ENCODE measurements at places on chromosomes 4 and X.
A peak's percentile ranks its signal among the peaks of the same experiment; 100 is the strongest.

DNA sequence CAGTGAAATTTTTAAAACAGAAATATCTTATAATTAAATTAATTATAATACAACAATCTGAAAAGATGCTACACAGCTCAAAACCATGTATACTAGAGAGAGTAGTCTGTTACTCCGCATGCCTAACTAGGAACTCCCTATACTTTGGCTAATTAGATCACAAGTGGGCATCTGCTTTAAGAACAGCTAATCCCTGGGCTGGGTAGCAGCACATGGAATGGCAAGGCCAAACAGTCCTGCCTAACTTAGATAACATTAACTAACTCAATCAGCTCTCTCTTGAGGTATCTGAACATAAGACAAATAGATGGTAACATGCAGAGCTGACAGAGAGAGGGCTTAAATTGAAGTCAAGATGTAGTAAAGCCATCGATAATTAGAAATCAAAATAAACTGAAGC is 9.9 kb downstream of the CHIC2 start:
- DNase-seq = no peak

DNA sequence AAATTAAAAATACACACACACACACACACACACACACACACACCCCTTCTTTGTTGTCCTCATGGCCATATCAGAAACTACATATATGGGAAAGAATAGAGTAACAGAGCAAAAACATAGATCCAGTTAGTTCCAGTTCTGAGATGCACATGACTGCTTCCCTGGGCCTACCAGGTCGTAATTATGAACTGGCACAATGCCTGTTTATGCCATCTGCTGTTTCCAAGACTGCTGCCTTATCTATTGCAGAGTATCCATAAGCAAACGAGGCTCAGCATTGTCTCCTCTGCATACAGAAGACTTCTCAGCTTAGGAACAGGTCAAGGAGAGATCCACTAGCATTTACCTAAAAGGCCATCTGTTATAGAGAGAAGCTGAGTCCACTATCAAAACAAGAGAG is 789.0 kb downstream of the TECRL start:
- DNase-seq = no peak

- DNase-seq = peak; percentile 21
Observed at GRCh38 chrX:39149761-39150160, 348.5 kb downstream of the MID1IP1 start.

GRCh38 chr4:4704267-4704666 is 155.2 kb upstream of the MSX1 start:
- DNase-seq = no peak

DNA sequence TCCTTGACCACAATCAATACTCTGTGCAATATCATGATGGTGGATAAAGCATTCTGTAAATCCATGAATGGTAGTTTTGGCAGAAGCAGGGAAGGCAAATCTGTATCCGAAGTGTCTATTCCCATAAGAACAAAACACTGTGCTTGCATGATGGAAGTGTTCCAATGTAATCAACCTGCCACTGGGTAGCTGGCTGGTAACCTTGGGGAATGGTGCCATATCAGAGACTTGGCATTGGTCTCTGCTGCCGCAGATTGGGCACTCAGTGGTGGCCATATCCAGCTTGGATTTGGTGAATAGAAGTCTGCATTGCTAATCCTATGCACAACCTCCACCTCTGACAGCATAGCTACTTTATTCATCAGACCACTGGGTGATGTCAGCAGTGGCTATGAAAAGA is 114.3 kb upstream of the EMCN start:
- DNase-seq = no peak

GRCh38 chrX:155061760-155062159 is 9.2 kb downstream of the CMC4 start:
- no peak for DNase-seq

DNA sequence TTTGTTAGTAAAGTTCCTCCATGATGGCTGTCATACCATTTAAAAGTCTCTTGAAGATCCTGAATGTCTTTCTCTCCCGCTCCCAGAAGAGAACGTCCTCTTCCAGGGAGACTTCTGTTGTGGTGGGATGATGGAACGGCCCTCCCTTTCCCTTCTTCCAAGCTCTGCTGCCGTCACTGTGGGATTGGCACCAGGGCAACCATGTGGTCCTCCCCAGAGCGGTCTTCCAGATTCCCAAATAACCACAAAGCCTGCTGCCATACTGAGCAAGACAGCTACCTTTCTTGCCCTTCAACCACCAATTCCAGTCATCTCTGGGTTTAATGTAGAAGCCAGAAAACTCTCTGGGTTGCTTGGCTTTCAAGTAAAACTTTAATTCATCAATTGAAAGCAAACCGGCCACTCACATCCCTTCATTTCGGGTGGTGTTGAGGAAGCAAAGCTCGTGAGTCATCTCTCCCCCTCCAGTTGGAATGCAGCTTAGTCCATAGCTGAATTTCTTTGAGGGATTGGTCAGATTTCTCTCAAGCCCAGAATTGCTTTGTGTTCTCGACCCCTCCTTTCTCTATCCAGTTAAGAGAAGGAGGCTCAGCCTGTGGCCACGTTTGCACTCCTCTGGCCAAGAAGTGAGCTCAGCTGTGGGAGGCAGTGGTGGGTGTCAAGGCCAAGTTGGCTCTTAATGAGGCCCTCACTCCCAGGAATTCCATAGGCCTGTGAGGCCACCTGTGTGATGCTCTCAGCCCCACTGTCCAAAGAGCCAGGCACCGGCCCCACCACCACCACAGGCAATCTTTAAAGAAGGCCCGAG is 36.9 kb downstream of the FHDC1 start:
- no peak for DNase-seq

- DNase-seq = no peak
Observed at GRCh38 chrX:65674204-65674893, 6.9 kb downstream of the MSN start.

GRCh38 chrX:80316526-80316925 is 103.7 kb upstream of the TENT5D start:
- no peak for DNase-seq

DNA sequence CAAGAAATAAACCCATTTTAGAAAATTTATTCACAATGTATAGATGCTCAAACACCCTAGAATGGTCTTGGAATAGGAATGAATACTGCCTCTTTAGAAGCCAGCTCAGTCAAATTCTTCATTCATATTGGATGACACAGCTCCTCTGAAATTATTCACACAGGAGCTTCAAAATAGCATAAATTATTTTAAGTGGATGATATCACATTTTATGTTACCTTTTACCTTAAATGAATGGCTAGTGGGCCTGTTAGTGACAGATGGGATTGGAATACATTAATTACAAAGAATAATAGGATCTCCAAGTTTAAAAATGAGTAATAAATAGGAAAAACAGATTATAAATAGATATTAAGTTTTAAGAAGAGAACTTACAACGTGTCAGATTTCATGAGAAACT is 184.4 kb downstream of the GABRB1 start:
- DNase-seq = no peak

DNA sequence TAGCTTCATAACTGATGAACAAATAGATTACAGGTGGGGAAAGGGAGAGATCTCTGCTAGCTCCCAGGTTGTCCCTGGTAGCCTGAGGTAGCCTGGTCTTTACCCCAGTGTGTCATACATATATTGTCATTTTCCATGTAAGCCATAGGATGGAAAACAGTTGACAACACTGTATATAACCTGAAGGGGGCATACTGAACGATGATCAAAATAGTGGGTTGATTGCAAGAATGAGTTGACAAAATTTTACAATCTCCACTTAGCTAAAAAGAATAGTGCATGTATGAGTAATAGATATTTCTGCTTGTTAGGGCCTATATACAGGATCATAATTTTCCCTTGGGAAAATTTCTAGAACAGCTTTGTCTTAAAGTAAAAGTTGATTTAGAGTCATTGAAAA is 304.1 kb upstream of the HAND2 start:
- peak; percentile 5 for DNase-seq

DNA sequence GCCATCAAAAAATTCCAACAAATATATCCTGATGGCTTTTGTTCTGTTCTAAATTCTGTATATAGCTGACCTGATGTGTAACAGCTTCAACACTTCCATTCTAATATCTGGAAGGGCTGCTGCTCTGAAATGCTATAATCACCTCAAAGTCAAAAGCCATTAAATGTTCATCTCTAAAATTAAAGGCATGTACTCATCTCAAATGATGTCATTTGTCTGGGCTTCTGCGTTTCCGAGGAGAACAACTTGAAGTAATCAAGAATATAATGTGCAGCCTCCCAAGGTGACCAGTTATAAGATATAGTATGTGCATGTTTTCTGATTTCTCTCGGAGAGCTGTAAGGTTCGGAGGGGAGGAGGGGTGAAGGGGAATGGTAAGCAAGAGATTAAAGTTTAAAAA is 237.6 kb downstream of the SCFD2 start:
- DNase-seq = no peak

DNA sequence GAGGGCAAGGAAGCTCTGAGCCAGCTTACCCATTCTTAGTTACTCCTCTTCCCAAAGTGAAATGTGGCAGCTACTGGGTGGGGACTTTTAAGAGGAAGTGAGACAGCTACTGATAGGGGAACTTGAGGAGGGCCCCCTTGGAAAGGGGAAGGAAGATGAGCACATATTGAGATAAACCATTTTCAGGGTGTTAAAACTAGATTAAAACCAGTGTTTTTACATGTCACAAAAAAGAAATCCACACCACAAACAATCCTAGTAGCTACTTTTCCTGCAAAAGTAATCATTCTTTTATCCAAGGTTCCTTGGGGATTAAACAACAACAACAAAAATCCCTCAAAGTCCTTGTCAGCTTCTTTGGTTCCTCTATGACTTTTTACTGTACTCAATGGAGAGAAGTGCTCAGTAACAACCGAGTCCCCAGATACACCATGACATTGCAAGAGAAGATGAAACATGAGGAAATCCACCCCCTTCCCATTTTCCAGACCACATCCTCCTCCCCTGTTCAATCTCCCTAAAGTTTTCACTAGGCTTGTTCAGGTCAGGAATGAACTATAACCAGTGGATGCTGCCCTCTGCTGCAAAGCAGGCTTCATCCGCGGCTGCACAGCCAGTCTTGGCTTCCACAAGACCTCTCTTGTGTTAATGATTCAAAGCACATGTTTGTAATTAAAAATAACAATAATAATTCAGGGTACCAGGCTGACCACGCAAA is 113.5 kb upstream of the TMEM164 start:
- no peak for DNase-seq

GRCh38 chrX:1485033-1485432 is 32.3 kb upstream of the ASMTL start:
- DNase-seq = no peak

DNA sequence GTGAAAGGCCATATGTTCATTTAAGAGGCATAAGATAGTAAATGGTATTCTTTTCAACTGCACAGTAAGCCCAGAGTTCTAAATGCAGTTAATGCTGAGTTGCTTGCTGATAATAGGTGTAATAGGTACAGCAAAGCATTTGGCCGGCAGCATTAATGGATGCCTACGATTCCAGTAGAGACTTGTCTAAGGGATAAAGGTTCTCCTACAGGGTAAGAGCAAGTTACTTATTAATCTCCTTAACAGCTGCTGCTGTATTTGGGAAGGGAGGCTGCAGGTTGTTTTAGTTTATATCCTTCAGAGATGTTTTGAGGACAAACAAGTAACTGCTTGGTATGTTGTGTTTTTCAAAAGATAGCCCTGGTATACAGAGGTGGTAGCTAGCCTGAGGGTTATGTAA is 16.8 kb downstream of the TSPAN7 start:
- DNase-seq = no peak

GRCh38 chrX:87697409-87697808 is 179.8 kb downstream of the KLHL4 start:
- DNase-seq = no peak

DNA sequence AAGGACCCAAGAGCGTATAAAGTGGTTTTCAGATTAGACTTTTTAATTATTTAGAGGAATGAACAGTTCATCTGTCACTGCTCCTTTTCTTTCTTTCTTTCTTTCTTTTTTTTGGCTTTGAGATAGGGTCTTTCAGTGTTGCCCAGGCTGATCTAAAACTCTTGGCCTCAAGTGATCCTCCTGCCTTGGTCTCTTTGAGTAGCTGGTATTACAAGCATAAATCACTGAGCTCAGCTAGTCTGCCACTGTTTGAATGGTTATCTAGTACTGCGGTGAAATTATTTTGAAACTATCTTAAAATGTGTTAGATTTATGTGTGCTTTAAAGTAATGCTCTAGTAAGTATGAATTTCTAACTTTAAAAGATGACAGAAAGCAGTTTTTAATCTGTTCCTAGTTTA is 6.5 kb upstream of the FRYL start:
- no peak for DNase-seq

GRCh38 chr4:91961504-91961903 is 342.3 kb upstream of the GRID2 start:
- no peak for DNase-seq

DNA sequence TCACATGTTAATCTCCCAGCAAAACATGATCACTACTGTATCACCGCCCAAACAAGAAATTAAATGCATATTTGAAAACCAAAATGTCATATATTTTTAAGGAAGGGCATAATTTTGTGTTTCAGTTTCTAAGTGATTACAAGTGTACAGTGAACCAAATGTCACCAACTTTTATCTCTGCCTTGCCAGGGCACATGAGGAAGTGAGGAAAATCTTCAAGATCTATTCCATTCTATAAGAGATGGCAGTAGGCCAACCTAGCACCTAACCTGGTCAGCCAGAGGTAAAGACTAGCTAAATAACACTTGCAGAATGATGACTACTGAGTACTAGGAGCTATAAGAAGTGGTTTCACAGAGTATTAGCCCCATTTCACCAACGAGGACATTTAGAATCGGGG is 107.2 kb downstream of the ATP11C start:
- no peak for DNase-seq

DNA sequence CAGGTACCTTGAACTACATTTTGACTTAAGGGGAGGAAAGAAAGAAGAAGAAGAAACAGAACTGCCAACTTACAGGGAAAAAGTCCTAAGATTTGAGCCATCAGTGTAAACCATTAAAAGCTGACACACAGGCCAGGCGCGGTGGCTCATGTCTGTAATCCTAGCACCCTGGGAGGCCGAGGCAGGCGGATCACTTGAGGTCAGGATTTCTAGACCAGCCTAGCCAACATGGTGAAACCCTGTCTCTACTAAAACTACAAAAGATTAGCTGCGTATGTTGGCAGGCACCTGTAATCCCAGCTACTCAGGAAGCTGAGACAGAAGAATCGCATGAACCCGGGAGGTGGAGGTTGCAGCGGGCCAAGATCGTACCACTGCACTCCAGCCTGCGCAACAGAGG is 389.7 kb upstream of the FAM241A start:
- no peak for DNase-seq

DNA sequence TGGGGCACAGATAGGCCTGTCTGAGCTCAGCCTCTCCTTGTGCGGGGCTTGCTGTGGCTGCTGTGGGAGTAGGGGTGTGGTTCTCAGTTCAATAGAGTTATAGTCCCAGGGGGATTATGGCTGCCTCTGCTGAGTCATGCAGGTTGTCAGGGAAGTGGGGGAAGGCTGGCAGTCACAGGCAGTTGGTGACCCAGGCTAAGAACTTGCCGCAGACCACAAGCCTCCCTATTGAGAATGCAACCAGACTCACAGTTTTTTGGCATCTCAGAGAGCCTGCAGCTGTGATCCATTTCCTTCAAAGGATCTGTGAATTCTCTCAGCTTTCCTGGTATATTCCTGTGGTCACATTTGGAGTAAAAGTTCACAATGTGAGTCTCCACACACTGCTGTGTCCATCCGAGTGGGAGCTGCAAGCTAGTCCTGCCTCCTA is 364.9 kb downstream of the ZNF674 start:
- peak; percentile 62 for DNase-seq
